HCT116 (cell line): ENCODE measurements at places on chromosomes 12 and 14. TPM values are rescaled to one million over a fixed set of nuclear protein-coding genes. Genes with fewer than 3 reads are reported as not detected.

GRCh38 chr12:124660851-124661250 lies 93.4 kb upstream of the NCOR2 start:
- no peak for DNase-seq

DNA sequence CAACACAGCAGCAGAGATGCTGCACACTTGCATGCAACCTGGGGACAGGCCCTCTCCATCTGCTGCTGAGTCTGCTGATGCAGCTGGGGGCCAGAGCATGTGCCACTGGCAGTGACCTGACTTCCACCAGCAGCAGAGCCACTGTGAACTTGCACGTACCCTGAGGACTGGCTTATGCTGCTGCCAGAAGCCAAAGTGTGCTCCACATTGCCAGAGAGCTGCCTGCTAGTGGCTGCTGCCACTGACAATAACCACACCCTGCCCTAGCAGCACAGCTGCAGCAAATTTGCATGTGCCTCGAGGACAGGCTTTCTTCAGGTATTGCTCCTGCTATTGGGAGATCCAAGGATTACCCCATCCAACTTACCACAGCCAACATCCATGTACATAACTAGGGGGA lies 4.5 kb upstream of the PRR4 start:
- DNase-seq, result no peak

The C3AR1 gene
- not detected for total RNA-seq

The CAPRIN2 gene
- 30.8 TPM for total RNA-seq

GRCh38 chr12:48991247-48992050 lies 7.7 kb downstream of the DDN start:
- no peak for DNase-seq
